ENCODE measurements at places on chromosomes 2 and 18. TPM values are rescaled to one million over a fixed set of nuclear protein-coding genes. Genes with fewer than 3 reads are reported as not detected.

CFAP210 gene
- 0.60 TPM for total RNA-seq

DNA sequence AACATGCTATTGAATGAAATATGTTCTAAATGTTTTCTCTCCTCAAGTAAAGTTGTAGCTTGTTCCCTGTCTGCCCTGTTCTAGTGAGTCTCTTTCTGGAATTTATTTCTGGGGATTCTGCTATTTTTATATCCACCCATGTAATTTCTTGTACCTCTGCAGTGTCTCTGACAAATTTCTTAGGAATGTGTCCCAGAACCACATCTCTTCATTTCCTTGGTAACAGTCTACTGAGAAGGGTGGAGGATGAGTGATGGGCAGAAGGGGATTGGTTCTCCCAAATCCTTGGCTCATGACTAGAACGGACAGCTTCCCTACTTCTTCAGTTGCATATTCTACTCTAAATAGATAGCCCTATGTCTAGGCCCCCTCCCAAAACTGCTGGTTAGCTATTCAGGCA, 490.6 kb upstream of the LINC00305 start:
- no peaks in the 10 kb centered on the region for H3K36me3 ChIP-seq
- no peaks in the 10 kb centered on the region for H3K4me1 ChIP-seq
- DNase-seq, result no peak
- H3K27me3 ChIP-seq, result no peaks in the 10 kb centered on the region

WDR35 gene
- 15.5 TPM for total RNA-seq

DNA sequence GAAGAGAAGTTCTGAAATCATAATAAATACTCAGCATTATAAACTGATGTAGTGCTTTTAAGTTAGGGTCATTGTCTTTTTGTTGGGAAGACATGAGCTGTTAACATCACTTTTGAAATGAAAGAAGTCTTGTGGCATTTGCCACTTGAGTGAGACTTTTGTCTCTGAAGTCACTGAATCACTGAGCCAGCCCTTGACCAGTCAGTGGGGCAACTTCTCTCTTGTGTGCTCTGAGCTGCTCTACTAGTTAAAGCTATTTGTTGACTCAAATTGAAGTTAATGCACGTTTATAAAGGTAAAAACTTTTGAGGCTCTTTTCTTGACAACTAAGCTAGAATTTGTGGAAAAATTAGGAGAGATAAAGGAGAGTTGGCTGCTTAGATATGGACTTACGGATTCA, 6.7 kb downstream of the WDR43 start:
- H3K27ac ChIP-seq, result peak overlapping the region; percentile 85
- H3K36me3 ChIP-seq, result peaks cover 38% of the 10 kb centered on the region
- H3K4me3 ChIP-seq, result no peak overlapping the region
- no peaks in the 10 kb centered on the region for H3K27me3 ChIP-seq
- DNase-seq, result no peak

RBM44 gene
- total RNA-seq, result 0.71 TPM
